ENCODE measurements at places on chromosomes 3 and 15.

- H3K27me3 ChIP-seq = peaks cover 5% of the 10 kb centered on the region
- no peaks in the 10 kb centered on the region for H3K36me3 ChIP-seq
- H3K4me3 ChIP-seq = no peak overlapping the region
- H3K4me1 ChIP-seq = no peaks in the 10 kb centered on the region
- no peak overlapping the region for H3K27ac ChIP-seq
Observed at GRCh38 chr15:62099094-62099601, 32.4 kb downstream of the C2CD4A start.

- H3K27me3 ChIP-seq = no peaks in the 10 kb centered on the region
- no peaks in the 10 kb centered on the region for H3K4me1 ChIP-seq
- peak; percentile 33 for DNase-seq
- no peaks in the 10 kb centered on the region for H3K36me3 ChIP-seq
Observed at GRCh38 chr3:155352900-155353490, 59.5 kb upstream of the STRIT1 start.

DNA sequence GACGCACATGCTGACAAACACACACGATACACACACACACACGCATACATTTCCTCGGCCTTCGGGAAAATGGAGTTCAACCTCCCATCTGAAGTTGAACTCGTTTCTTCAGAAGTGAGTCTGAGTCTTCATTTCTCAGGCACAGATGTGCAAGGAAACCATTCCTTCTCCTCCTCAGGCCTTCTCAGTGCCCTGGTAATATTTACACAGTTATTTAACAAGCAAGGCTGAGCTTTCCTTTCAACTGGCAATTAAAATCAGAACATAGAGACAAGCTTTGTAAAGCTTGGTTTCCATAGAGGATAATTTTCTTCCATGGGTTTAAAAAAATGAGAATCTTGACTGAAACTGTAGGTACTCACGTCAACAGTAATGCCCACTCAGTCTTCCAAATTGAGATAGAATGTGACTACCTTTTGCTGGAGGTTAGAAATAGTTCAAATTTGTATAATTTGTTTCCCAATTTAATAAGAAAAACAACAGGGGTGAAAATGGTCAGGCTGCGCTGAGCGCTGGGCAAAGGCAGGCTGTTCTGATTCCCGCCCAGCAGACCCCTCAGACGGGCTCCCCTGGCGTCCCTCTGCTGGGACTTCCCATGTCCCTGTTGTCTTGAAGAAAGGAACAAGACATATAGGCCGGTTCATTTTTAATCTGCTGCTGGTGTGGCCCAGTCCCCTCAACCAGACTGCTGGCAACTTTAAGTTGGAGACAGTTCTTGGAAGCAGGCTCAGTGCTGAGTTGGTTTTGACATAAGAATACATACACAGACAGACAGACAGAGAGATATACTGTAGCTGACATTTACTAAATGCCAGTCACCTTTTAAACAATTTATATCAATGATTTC, 174.3 kb downstream of the XXYLT1 start:
- no peak for DNase-seq
- H3K36me3 ChIP-seq = no peaks in the 10 kb centered on the region
- H3K27ac ChIP-seq = peak overlapping the region; percentile 29

DNA sequence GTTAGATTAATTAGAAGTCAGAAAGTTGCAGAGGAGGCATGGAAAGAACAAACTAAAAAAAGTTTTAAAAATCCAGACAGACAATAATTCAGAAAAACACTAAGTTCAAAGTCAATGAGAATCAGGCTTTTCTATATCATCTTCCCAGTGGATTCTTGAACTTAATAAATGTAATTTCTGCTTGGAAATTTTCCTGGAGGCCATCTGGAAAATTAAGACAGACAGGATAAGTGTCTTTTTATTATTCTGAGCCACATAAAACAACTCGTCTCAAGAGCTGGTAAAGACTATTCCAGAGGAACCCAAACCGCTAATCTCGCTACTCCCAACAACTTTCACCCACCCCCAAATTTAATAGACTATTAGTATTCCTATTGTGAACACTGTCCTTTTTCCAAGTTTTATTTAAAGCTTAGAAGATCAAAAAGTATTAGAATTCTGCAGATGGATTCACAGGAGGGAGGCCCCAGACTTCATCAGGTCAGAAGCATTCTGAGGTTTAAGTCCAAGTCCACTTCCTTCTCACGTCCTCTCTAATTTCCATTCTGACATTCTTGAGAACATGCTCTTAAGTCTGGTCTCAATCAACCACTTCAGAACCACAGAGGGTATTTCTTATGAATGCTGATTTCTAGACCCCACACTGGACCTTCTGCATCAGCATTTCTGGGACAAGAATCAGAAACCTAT, 61.3 kb downstream of the ERC2 start:
- H3K36me3 ChIP-seq = no peaks in the 10 kb centered on the region
- no peak overlapping the region for H3K4me3 ChIP-seq
- no peaks in the 10 kb centered on the region for H3K27me3 ChIP-seq
- DNase-seq = no peak
- H3K4me1 ChIP-seq = no peaks in the 10 kb centered on the region

DNA sequence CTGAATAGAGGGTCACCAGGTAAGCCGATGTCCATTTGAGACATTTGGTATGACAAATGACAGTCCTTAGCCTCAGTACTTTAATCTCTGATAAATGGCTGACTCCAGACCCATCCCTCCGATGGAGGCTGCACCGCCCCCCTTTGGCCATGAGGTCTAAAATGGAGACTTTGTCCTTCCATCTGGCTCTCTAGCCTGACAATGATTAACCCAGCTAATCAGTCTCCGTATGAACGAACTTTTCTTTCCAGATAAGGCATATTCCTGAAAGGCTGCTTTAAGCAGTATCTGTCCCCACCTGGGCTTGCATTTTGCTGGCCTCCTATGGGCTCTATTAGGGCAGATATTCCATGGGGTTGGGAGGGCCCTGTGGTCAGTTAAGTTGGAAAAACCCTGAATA, 10.8 kb upstream of the MYZAP start:
- no peaks in the 10 kb centered on the region for H3K36me3 ChIP-seq
- no peak overlapping the region for H3K4me3 ChIP-seq
- DNase-seq = no peak

DNA sequence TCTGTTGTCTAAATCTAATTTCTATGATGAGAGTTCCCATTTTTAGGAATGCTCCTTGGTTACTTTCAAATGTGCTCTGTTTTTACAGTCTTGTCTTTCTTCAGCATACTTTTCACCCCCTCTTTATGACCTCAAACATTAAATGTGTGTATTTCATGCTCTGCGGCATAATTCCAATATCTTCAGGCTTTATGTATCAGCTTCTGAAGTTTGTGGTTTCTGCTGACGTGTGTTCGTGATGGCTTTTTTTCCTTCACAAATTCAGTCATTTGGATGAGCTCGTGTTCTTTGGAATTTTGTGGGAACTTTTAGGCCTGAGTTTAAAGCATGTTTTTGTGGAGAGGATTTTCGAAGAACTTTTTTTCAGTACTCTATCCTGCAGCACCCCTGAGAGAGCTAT, 97.7 kb upstream of the CHRNA7 start:
- DNase-seq = no peak
- no peaks in the 10 kb centered on the region for H3K36me3 ChIP-seq
- no peaks in the 10 kb centered on the region for H3K4me1 ChIP-seq
- no peak overlapping the region for H3K4me3 ChIP-seq
- no peak overlapping the region for H3K27ac ChIP-seq

- H3K4me3 ChIP-seq = no peak overlapping the region
- H3K27me3 ChIP-seq = no peaks in the 10 kb centered on the region
- no peaks in the 10 kb centered on the region for H3K4me1 ChIP-seq
- no peak overlapping the region for H3K27ac ChIP-seq
Observed at GRCh38 chr3:117356091-117356705, 646.6 kb downstream of the TUSC7 start.

DNA sequence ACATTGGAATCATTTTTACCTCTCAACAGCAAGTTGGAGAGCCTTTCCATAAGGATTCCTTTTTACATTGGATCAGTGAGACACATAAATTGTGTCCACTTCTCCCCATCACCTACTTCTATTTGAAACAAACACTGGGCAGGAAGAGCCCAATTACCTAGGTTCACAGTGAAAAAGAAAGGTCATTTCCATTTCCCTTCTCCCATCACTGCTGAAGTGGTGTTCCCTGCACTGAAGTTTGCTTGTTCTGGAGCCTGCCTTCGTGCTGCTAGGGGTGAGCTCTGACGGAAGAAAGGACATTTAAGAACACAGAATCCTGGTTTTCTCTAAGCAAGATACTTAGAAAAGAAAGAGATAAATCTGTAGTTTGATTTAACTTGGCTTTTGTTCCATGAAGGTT, 123.8 kb upstream of the ZBTB20 start:
- no peak overlapping the region for H3K4me3 ChIP-seq
- H3K27me3 ChIP-seq = no peaks in the 10 kb centered on the region
- H3K4me1 ChIP-seq = no peaks in the 10 kb centered on the region
- no peaks in the 10 kb centered on the region for H3K36me3 ChIP-seq
- H3K27ac ChIP-seq = no peak overlapping the region

DNA sequence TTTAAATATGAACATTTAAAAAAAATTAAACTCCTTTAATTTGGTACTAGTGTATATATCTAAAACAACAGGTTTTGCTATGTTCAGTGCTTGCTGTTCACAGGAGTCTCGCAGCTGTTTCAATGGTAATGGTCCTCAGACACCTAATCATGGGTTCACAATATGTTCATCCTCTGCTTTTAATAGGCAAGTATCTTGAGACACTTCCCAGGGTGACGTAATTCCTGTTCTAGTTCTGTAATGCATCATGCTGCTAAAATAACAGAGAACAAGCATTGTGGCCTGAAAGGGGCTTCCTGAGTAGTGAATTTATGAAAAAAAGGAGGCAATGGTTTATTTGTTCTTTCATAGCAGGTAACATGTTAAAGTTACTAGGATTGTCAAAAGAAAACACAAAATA, 625.2 kb upstream of the GBE1 start:
- H3K4me3 ChIP-seq = no peak overlapping the region
- DNase-seq = no peak
- no peaks in the 10 kb centered on the region for H3K36me3 ChIP-seq
- no peak overlapping the region for H3K27ac ChIP-seq
- H3K27me3 ChIP-seq = no peaks in the 10 kb centered on the region

DNA sequence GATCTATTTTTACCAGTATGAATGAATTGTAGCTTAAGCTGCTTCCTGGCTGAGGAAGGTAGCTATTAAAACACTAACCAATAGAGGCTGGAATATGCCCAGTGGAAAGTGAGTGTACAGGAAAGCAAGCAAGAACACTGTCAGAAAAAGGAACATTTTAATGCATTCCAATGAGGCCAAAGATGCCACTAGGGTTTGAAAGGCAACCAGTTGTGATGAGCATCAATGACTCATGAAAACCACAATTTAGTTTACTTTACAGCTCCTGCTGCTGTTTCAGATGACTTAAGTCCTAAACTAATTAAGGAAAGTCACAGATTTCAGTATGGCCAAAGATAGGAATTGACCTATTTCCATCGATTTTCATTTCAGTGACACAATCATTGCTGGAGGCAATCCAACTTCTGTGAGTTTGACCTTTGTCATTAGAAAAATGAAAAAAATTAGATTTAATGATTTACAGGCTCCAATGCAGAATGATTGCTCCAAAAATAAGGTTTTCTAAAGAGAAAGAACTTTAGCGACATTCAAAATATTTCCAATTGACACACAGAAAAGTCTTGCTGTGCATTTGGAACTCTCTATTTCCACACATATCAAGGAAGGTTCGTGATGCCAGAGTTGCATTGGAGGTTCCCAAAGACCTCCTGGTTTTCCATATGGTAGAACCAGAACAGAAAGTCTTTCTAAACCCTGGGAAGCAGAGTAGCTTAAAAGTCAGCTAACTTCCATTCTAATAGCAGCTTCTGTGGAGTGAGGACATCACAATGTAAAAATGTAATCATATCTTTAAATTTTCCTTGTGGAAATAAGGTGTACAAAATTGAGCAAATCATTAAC, 103.0 kb downstream of the SUCNR1 start:
- H3K27me3 ChIP-seq = no peaks in the 10 kb centered on the region
- no peaks in the 10 kb centered on the region for H3K36me3 ChIP-seq
- H3K27ac ChIP-seq = no peak overlapping the region

DNA sequence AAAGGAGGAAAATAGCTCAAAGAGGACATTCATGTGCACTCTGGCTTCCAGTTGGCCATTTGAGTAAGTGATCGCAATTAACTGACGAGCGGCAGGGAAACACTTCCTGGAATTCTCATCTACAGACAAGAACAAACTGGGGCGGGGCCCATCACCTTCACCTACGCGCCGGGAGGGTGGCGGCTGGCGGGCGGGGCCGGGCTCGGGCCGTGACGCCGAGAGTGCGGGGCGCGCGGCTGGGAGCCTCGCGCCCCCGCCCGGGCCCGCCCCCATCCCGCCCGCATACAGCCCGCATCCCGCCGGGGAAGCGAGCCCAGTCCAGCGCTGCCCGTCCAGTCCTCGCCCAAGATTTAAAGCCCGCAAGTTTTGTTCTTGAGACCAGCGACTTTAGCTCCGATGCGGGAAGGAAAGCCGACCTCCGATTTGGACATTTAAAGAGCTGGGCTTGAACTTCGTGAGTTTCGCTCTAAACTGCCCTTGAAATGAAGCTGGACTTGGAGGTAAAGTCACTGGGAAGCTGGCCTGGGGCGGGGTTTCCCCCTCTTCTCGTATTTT, at the start of gene B3GNT5:
B3GNT5 (plus strand) TSS at position 281 of the 555 bp plus-strand sequence. CDS start 16,546 bp downstream, outside the sequence.
- no peak for DNase-seq
- no peak within 1 kb of the TSS for H3K27ac ChIP-seq
- peak within 1 kb of the TSS; percentile 38 for H3K4me3 ChIP-seq
- H3K36me3 ChIP-seq = no peaks in the 10 kb centered on the region
- H3K27me3 ChIP-seq = no peaks in the 10 kb centered on the region

DNA sequence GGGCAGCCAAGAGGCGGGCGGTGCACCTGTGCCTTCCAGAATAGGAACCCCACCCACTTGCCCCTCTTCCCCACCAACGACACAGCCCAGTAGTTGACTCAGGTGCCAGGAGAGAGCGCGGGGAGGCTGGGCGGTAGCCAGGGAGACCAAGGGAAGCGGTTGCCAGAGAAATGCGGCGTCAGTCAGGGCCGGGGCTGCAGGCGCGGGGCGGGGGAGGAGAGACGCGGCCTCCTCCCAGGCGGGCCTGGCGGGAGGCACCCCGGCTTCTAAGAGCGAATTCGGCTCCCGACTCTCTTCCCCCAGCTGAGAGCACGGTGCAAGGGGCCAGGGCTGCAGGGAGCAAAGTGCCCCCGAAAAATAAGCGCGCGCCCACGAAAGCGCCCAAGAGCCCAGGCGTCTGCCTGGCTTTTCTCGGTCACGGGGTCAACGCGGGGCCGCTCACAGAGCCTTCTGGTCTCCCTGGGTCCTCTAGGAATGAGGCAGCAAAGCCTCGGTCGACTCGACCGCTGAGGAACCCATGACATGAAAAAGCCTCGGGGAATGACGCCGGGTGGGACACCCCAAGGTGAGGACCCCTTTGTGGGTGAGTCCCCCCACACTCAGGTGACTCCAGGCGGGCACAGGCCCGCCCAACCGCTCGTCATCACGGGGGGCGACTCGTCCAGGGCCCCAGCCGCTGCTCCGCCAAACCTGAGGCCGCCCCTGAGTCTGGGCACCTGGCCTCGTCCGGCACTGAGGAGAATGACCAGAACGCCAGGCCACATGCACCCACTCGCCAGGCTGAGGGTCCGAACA, 716 bp downstream of the CPEB1 start:
- H3K36me3 ChIP-seq = no peaks in the 10 kb centered on the region
- peak; percentile 9 for DNase-seq
- no peak overlapping the region for H3K4me3 ChIP-seq
- H3K4me1 ChIP-seq = peaks cover 11% of the 10 kb centered on the region
- H3K27ac ChIP-seq = no peak overlapping the region

All from B cell (primary cell).